ENCODE measurements at places on chromosomes 1 and 21.

- no peak for DNase-seq
Observed at GRCh38 chr1:187985897-187986654, 1157.3 kb downstream of the PLA2G4A start.

GRCh38 chr1:156096640-156097391, 14.6 kb upstream of the MEX3A start:
- DNase-seq = peak; percentile 97

DNA sequence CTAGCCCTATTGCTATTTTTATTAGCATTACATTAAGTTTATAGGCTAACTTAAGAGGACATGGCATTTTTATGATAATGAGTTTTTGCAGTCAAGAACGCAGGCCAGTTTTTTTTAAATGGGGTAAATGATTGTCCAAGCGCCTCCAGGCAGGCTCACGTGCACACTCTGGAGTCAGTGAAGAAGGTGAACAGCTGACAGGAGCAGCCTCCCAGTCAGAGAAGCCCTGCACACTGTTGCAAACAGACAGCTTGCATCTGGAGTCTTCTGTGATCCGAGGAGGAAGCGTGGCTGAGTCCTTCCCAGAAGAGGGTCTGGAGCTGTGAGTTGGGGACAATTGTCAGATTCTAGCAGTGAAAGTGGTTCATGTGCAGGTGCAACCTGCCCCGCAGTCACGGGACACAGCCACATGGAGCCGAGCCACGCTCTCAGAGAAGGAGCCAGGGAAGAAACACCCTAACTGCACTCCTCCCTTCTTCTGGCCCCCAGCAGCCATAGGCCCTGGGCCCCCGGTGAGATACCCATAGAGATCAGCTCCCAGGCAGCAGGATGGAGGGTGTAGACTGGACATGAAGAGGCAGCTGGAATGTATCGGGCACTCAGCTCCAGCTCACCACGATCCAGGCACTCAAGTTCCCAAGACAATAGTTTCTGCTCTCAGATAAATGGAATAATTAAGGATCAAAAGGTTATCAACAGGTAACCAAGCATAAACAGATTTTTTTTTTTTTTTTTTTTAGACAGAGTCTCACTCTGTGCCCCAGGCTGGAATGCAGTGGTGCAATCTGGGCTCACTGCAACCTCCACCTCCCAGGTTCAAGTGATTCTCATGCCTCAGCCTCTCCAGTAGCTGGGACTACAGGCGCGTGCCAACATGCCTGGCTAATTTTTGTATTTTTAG, 26.4 kb downstream of the CAPN2 start:
- no peak for DNase-seq

GRCh38 chr21:32587651-32588050, 2.3 kb upstream of the TCP10L start:
- DNase-seq = no peak

DNA sequence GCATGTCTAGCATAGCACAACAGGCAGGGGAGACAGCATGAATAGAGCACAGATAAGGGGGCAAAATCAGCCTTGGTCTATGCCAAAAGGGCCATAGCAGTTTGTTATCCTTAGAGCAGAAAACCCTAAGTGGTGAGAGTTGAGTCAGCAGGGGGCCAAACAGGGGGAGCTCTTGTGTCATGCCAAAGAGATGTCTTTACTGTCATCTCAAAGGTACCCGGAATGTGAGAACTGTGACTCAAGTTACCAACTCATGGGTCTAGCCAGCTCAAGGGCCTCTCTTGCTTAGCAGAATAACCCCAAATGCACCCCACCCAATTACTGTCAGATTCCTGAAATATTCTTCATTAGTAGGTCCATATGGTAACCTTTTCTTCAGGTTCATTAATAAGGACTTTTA, 45.9 kb upstream of the NRDC start:
- DNase-seq = no peak

- no peak for DNase-seq
Observed at GRCh38 chr1:76928522-76928921, 61.2 kb downstream of the ST6GALNAC5 start.

DNA sequence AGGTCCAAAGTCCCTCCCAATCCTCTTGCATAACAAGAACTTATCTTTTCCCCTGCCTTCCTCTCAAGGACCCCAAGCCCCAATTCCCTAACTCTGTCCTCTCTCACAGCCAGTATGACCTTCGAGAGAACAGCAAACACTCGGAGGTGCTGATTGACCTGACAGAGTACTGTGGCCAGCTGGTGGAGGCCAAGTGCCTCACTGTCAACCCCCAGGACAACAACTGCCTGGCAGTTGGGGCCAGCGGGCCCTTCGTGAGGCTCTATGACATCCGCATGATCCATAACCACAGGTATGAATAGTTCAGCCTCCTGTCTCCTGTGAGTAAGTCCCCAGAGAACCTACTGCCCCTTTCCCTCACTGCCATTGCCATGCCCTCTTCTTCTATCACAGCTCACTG, 29.9 kb upstream of the TMEM222 start:
- no peak for DNase-seq

DNA sequence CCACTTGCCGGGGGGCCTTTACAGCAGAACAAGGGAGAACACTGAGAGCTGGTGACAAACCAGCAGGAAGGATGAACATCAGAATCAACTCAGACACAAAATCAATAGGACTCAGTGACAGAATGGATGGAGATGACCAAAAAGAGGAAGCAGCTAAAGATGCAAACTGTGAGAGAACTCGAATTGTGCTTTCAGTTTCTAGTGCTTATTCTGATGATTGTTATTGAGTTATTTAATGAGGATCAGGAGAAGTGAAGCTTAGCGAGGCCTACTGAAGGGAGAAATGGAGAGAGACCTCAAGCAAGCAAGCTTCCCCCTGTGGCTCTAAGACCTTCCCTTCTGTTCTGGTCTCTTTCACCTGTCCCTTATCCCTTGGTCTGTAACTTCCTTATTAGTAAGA, 30.3 kb upstream of the TMEM125 start:
- DNase-seq = no peak

- no peak for DNase-seq
Observed at GRCh38 chr1:107546576-107546975, 405.7 kb downstream of the NTNG1 start.

DNA sequence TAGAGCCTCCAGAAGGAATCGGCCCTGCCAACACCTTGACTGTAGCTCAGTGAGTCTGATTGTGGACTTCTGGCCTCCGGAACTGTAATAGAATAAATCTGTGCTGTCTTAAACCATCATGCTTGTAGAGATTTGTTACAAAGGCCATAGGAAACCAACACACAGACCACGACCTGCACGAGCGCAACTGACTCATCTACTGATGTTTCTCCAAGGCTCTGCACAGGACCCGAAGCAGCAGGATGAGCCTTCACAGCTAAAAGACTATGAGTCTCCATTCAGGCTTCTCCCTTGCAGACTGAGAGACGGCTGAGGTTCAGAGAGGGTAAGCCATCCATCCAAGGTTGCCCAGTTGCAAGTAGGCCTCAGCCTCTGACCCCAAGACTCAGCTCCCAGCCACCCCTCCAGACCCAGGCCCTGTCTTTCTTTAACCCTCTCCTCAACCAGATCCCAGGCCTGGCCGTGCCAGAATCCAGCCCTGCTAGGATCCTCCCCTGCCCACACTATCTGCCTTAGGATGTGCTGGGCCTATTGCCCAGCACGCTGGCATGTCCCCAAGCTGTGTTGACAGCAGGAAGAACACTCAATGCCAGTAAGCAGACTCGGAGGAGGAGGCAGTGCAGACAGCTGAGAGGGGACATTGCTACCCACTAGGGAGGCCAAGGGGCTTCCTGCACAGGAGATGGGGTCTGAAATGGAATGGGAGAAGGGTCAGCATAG, 109.0 kb downstream of the HMGB4 start:
- peak; percentile 55 for DNase-seq

DNA sequence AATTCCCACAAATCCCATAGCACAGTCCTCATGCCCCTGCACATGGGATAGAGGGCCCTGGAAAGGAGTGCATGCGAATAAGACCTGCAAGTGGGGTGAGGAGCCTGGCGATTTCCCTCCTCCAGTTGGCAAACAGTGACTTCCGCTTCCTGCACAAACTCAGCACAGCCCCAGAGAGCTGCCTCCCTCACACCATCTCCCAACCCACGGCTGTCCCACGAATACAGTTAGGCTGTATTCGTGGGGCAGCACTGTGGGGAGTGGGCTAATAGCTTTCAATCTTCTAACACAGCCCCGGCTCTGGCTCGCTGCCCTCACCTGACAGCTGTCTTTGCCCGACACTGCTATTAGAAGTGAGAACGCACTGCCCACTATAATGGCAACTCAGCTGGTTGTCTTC, 28.2 kb upstream of the CNTN2 start:
- DNase-seq = no peak

GRCh38 chr1:1121611-1122077, 5.8 kb upstream of the C1orf159 start:
- DNase-seq = peak; percentile 52

DNA sequence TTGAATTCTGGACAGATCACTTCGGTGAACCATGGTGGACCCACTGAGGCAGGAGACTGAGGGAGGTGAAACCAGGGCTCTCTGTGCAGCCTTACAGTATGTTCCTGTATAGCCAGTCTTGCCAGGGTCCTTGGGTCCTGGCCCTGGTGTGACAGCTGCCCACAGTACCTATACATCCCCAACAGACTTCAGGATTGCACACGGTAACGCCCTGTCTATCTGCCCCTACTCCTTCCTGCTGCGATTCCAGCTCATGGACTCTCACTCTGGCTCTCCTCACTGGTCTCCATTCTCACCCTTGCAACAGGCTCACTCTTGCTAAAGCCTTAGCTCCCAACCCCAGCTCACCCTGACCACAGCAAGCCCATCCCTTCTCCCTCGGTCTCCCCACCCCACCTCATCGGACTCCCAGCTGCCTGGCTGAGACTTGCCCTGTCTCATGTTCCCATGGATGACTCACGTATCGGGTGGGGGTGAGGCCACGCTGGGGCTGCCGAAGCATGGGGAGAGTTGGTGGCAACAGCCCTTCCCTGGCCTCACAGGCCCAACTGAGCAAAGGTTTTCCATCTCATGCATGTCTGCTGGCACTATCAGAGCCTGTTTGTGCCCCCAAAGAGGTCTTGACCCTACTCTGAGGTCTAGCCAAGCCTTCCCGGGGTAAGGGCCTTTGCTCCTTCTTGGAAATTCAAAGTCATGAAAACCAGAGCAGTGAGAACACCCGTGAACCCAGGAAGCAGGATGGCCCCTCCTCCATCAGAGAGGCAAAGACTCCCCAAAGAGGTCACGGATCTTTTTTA, 7.1 kb downstream of the PHLDA3 start:
- no peak for DNase-seq

DNA sequence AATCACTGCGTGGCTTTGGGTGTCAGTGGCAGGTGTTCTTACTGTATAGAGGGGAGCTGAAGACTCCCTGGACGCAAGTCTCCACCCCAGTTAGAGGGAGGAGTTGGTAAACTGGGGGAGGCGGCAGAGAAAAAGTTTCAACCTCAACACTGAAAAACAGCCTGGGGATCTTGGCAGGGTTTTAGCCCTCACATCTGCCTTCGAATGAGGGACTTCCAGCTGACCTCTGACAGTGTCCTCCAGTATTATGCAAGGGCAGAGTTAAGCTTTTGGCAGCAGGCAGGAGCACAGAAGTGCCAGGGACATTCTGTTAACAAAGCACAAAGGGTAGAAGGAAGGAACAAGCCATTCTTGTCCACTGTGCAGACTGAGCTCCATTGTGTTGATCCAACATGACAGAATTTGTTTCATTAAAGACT, 41.2 kb upstream of the RAB4A start:
- no peak for DNase-seq

DNA sequence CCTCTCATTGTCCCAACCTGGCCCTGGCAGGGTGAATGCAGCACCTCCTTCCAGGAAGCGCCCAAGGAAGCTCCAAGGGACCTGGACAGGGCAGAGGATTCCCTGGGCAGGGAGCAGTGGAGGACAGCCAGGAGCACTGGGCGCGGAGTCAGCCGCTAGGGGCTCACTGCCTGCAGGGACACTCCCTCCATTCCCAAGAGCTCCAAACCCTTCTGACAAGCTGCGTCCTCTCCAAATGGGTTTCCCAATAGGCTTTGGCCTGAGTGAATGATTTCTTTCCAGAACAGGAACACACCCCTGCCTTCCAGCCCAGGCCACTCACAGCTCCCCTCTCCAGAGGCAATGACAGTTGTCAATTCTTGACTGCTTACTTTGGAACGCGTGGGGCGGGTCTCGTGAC, 128.5 kb upstream of the EDN2 start:
- DNase-seq = no peak

DNA sequence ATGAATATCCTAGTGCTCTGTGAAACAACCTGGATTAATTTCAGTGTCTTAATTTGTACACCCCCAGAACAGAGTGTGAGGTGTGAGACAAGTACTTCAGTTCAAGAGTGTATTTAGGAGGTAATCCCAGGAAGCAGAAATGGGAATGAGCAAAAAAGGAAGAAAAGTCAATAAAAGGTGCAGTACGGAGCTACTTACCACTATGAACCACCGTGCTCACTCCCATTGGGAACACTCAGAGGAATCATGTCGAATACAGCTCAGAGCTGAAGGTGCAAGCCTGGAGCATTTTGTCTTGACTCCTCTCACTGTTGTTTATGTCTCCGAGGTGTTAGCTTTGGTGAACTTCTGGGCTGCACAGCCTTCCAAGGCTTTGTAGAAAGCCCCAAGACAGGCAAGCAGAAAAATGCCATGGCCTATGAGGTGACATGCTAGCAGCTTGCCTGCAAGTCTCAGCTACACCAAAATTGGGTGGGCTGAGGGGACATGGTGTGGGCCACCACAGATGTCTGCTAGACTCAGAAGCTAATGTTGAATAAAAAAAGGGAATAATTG, 7.4 kb upstream of the SVBP start:
- DNase-seq = no peak

GRCh38 chr21:42425591-42425990, 21.9 kb downstream of the UBASH3A start:
- no peak for DNase-seq

- no peak for DNase-seq
Observed at GRCh38 chr1:5892329-5892728, 99.9 kb downstream of the NPHP4 start.

DNA sequence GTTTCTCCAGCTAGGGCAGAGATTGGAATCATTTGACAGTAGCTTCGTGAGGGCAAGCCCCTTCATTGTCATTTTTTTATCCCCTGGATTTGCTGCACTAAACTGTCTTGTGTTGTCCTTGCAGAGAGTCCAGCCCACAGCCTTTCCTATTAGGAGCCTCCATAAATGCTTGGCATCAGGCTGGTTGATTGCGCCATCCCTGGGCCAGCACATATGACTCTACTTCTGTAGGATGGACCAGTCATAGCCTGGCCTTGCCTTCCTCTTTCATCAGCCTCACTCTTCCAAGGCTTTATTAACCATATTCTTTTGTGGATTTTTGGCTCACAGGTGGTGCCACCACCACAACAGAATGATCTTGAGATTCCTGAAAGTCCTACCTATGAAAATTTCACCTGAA, 31.4 kb downstream of the LY9 start:
- no peak for DNase-seq

DNA sequence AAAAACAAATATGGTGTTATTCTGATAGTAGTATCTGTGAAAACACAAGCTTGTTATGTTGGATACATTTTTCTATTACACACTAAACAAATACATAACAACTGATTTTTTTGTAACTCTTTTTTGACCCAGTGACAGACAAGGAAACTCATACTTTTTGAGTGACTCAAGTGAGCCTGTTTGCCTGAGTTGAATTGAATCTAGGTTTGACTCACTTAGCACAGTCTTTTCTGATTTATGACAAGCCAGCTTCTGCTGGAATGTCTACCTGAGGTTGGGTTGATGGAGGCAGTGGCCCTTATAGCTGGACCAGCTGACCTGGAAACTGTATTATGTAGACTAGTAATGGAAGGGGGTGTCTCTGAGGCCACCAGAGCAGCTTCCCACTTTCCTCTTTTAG, 4.2 kb upstream of the CLCA4 start:
- DNase-seq = no peak

- no peak for DNase-seq
Observed at GRCh38 chr1:214404154-214404553, 123.2 kb downstream of the SMYD2 start.

All from natural killer cell treated with Interleukin-12 subunit alpha and Interleukin-12 subunit beta and Interleukin-15 and Interleukin-18, amount 100 ng/mL, for 72 hours (primary cell).